Left lung (tissue), 14 donors: ENCODE measurements at places on chromosomes 2 and 18.

DNA sequence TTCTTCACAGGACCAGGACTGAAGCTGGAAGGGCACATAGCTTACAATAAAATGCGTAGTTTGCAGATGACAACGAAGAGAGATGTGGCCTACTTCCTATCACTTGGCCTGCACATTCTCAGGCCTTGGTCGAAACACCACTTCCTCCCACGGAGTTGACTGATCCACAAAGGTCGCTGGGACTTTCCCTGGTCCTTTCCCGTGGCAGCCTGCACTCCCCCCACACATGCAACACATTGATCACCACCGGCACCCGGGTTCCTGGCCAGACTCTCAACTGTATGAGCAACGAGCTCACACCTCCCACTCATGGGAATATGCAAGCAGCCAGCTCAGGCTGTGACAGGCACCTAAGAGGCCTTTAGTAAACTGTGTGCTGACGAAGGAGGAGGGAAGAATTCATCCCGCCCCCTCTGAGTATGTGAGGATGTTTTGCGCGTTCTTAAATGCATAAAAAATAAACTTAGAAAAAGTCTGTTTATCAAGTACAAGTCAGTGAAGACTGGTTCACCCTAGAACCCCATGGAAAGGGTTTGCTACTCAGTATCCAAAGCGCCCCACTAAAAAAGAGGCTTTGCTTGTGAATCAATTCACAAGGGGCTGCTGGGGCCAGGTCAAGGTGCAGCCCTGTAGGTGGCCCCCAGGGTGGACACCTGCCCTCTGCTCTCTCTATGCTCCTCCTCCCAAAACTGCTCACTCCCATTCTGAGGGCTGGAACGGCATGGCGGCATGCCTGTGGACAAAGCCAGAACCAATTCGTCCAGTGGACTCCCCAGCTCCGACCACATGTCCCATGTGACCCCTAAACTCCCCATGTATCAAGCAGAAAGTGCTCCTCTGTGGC lies 154.3 kb downstream of the EIPR1 start:
- no peak for DNase-seq

DNA sequence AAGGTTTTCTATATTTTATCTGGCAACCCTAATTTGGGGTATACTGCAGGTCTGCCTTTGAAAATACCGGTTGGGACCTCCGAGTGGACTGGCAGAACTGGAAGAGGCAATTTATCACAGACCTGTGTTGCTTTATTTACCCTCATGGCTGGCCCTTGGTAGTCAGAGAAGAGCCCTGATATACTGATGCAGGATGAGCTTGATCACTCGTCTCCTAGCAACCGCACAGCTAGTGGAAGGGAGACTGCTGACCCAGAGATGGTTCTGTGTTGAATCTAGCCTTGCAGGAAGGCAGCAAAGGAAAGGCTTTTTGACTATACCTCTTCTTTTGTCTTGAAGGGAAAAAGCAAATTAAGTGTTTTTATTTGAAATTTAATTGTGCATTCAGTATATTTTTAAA lies 154.7 kb downstream of the EML6 start:
- DNase-seq, result no peak

GRCh38 chr2:55109219-55109891 lies 59.1 kb upstream of the RTN4 start:
- DNase-seq, result no peak

DNA sequence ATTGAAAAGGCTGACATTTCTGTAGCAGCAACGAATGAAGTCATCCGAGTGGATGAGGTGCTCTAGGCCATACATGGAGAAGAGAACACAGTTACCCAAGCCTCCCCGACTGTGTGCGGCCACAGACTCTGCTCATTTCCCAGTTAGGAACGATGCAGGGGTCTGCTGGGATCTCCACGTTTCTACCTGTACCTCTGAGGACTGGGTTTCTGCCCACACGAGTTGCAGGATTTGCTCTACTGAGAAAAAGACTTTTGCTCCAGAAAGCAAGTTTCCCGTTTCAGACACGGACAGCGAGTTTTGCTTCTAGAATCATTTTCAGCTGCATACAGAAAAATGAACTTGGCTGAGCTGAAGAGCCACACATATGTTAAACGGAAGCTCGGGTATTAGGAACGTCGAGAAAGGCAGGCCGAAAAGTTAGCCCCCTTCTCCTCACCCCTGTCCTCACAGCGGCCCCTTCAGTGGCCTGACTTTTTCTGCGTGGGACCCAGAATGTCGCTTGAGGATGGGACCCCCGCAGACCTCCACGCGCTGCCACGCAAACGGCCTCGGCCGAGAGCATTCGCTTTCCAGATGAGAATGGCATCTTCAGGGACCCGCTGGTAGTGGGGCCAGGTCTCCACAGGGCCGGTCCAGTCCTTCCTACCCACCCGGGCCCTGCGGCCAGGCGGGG lies 582 bp upstream of the RAB31 start:
- DNase-seq, result no peak

DNA sequence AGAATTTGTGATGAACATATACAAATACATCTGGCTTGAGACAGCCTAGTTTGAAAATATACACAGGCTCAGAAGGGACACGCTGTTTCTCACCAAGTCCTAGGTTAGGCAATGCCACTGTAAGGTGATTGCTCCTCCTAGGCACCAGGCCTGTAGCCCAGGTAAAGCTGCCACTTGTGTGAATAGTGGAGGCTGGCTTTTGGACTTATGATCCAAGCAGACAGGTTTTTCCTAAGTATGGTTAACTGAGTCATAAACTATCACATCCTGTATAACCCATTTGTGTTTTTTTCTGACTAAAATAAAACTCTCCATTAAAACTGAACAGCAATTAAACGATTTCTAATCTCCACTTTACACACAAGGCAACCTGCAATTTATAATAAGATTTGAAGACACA lies 81.0 kb downstream of the SEMA4F start:
- DNase-seq, result no peak

GRCh38 chr18:3269241-3269913 lies 7.4 kb downstream of the MYL12B start:
- DNase-seq, result no peak

- DNase-seq, result peak; percentile 59
These were observed 31.9 kb downstream of the SNORC start for GRCh38 chr2:232901736-232902578.

DNA sequence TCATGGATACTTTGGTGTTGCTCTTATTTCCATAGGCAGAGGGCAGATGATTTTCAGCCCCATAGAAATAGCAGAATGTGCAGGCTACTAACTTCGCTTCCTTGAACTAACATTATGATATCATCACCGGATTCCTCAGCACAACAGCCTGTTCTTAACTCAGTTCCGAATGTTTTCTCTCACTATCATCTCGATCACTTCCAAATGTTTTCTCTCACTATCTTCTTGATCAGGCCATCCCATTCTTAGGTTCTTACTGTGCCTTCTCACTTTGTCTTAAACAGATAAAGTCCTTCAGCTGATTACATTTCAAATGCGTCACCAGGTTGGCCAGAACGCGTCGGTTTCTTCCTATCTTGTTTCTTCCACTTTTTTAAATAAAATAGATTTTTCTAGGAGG lies 11.4 kb upstream of the MBD2 start:
- DNase-seq, result no peak
